ENCODE measurements at places on chromosomes 12 and 14. TPM values are rescaled to one million over a fixed set of nuclear protein-coding genes. Genes with fewer than 3 reads are reported as not detected.
A peak's percentile ranks its signal among the peaks of the same experiment; 100 is the strongest.

- H3K27me3 ChIP-seq, result no peaks in the 10 kb centered on the region
- H3K27ac ChIP-seq, result no peak overlapping the region
- no peak for DNase-seq
These were observed 55.8 kb downstream of the MAP3K9 start for GRCh38 chr14:70753518-70753953.

- no peaks in the 10 kb centered on the region for H3K36me3 ChIP-seq
- no peaks in the 10 kb centered on the region for H3K27me3 ChIP-seq
- H3K27ac ChIP-seq, result no peak overlapping the region
- H3K4me1 ChIP-seq, result no peaks in the 10 kb centered on the region
- H3K4me3 ChIP-seq, result no peak overlapping the region
These were observed 209.1 kb downstream of the NUBPL start for GRCh38 chr14:31770271-31770670.

DNA sequence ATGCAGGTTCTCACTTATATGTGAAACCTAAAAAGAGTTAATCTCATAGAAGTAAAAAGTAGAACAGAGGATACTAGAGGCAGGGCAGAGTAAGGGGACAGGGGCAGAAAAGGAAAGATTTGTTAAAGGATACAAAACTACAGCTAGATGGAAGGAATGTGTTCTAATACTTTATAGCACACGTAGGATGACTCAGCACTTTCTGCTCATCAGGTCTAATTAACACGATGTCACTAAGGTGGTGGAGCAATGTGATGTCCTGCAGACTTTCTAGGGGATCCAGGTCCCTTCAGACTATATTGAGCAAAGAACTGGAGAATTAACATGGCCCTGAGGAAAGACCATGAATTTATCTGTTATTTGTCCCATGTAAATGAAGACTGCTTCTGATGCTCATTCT, 80.8 kb upstream of the CMKLR1 start:
- DNase-seq, result no peak
- H3K4me3 ChIP-seq, result no peak overlapping the region
- H3K27ac ChIP-seq, result no peak overlapping the region
- no peaks in the 10 kb centered on the region for H3K36me3 ChIP-seq

GRCh38 chr12:8816448-8817050, 5.9 kb upstream of the A2ML1 start:
- H3K27ac ChIP-seq, result no peak overlapping the region
- DNase-seq, result no peak
- no peak overlapping the region for H3K4me3 ChIP-seq
- H3K36me3 ChIP-seq, result no peaks in the 10 kb centered on the region
- H3K27me3 ChIP-seq, result no peaks in the 10 kb centered on the region

DNA sequence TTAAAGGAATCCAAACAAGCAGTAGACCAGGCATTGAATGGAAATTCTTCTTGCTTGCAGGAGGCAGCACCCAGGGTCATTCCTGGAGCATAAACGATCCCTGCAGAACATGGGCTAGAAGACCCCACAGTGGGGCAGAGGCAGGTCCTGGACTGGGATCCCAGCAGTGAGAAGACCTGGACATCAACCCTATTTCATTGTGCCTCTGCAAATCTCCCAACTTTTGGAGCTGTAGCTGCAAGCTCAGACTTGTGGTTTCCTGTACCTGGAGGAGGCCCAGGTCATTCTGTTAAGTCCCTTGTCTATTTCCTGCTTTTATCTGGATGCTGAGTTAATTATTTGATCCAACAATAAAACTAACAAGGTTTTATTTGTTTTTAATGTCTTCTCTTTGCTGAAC, 61.7 kb downstream of the CALM1 start:
- DNase-seq, result no peak
- H3K36me3 ChIP-seq, result no peaks in the 10 kb centered on the region
- H3K27me3 ChIP-seq, result no peaks in the 10 kb centered on the region
- no peaks in the 10 kb centered on the region for H3K4me1 ChIP-seq
- H3K4me3 ChIP-seq, result no peak overlapping the region
- no peak overlapping the region for H3K27ac ChIP-seq

DNA sequence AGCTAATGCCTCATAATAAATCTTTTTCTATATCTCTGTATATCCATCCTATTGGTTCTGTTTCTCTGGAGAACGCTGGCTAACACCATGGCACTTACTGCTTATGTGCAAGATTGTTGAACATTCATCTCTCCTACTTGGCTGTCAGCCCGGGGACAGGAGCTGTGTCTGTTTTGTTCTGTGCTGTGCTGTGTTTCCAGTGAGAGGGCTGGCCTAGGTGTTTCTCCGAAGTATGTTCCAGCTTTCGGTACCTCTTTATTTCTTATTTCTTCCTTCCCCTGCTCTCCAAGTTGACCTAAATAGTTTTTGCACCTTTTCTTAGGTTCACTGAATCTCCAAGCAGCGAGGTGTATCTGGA, 18.8 kb upstream of the NR4A1 start:
- H3K4me3 ChIP-seq, result peak overlapping the region; percentile 91
- H3K4me1 ChIP-seq, result peaks cover 38% of the 10 kb centered on the region
- H3K36me3 ChIP-seq, result no peaks in the 10 kb centered on the region
- H3K27ac ChIP-seq, result peak overlapping the region; percentile 82

The PLD4 gene
- not detected for total RNA-seq

- DNase-seq, result no peak
- no peak overlapping the region for H3K4me3 ChIP-seq
- no peaks in the 10 kb centered on the region for H3K4me1 ChIP-seq
- H3K27ac ChIP-seq, result no peak overlapping the region
These were observed 230.3 kb upstream of the PRICKLE1 start for GRCh38 chr12:42819846-42820245.

DNA sequence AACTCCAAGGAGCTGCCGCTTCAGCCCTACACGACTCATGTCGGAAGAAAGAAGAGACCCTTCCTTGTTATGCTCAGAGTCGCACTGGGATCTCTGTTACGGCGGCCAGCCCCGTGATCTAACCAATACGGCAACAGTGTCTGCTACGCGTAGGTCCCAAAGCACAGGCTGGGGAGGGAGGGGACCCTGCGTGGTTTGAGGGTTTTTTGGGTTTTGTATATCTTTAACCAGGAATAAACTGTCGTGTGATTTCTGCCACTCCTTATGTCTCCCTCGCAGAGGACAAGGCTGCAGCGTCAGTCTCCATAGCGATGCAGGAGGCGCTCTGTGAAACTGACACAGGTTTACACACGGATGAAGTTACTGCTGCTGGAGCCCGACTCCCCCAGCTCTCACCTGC, 60.0 kb upstream of the DIO3 start:
- H3K27ac ChIP-seq, result no peak overlapping the region
- H3K36me3 ChIP-seq, result no peaks in the 10 kb centered on the region
- H3K27me3 ChIP-seq, result no peaks in the 10 kb centered on the region
- DNase-seq, result no peak
- H3K4me3 ChIP-seq, result no peak overlapping the region

The RFLNA gene
- total RNA-seq, result not detected

The GPD1 gene
- 1.6 TPM for total RNA-seq

The FAM181A gene
- total RNA-seq, result not detected

The ETFBKMT gene
- 2.0 TPM for total RNA-seq

The NR4A1 gene
- 113 TPM for total RNA-seq

The PLEKHA5 gene
- total RNA-seq, result 3.7 TPM

The NFATC4 gene
- total RNA-seq, result 2.6 TPM

DNA sequence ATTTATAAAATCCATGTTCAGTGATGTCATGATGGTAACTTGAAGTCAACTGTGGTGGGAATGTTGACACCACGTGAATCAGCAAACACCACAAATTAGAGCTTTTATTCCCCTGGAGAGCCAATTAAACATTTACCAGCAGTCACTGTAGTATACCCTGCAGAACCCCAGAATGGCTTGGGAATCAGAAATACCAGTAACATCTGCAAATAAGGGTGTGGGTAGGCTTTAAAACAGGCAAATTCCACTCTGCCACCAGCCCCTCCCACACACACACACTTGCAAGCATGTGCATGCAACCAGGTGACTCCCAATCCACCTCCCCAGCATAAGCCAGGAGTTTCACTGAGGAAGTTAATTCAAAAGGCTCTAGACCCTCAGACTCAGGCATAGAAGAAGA, 63.6 kb upstream of the TMEM263 start:
- no peak overlapping the region for H3K4me3 ChIP-seq
- H3K27me3 ChIP-seq, result no peaks in the 10 kb centered on the region
- DNase-seq, result no peak

- no peak for DNase-seq
- H3K4me3 ChIP-seq, result no peak overlapping the region
- peak overlapping the region; percentile 80 for H3K27ac ChIP-seq
These were observed 72.9 kb upstream of the BTG1 start for GRCh38 chr12:92218394-92219077.

- H3K4me1 ChIP-seq, result peaks cover 39% of the 10 kb centered on the region
- no peak overlapping the region for H3K27ac ChIP-seq
- no peak for DNase-seq
- peak overlapping the region; percentile 77 for H3K4me3 ChIP-seq
- H3K27me3 ChIP-seq, result peaks cover 89% of the 10 kb centered on the region
- peaks cover 11% of the 10 kb centered on the region for H3K36me3 ChIP-seq
These were observed 4.8 kb upstream of the PAX9 start for GRCh38 chr14:36656687-36657398.

DNA sequence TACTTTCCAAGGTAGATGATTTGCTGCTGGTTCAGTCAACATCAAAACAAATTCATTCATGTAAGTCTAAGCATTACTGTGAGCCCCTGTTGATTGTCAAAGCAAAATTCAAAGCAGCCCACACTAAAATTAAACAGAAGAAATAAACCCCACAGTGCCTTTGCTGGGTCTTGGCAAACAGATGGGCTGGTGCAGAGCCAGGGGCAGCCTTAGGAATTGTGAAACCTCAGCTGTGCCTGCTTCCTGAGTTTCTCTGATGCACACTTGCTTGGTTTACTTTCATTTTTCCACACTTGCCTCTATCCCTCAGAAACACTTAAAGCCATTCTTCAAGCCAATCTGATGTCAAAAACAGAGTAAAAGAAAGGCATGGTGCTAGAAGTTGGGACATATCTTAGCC, 6.6 kb upstream of the PLEKHG7 start:
- H3K27ac ChIP-seq, result no peak overlapping the region
- no peak overlapping the region for H3K4me3 ChIP-seq
- H3K4me1 ChIP-seq, result no peaks in the 10 kb centered on the region

DNA sequence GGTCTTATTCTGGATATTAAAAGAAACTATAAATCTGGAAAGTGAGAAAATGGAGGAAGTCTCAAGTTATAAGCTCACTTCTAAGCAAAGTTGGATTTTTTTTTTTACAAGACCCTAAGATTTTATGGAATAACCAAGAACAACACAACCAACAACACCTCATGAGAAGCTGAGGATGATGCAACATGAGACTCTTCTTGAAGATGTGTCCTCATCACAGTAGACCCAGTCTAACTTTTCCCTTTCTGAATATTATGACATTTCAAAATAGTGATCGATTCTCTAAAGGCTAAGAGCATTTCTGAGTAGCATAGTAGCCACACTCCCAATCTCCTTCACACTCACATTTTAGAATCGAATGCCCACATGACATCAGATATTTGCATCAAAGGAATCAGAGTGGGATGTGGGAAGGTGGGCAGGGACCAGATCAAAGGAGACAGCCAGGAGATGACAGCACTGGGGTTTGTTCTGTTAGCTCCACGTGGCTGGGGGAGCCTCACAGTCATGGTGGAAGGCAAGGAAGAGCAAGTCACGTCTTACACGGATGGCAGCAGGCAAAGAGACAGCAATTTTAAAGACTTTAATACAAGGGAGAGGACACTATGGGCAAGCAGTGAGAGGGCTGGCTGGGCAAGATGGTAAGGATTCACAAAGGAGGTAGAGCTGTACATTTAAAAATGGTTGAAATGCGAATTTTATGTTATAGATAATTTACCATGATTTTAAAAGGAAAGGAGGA, 90.7 kb upstream of the MYL2 start:
- H3K4me3 ChIP-seq, result no peak overlapping the region
- peaks cover 38% of the 10 kb centered on the region for H3K27me3 ChIP-seq
- H3K4me1 ChIP-seq, result no peaks in the 10 kb centered on the region
- no peak overlapping the region for H3K27ac ChIP-seq
- H3K36me3 ChIP-seq, result no peaks in the 10 kb centered on the region

GRCh38 chr14:104794631-104794992, 936 bp downstream of the AKT1 start:
- H3K36me3 ChIP-seq, result peaks cover 1% of the 10 kb centered on the region
- peak overlapping the region; percentile 91 for H3K4me3 ChIP-seq
- peak overlapping the region; percentile 82 for H3K27ac ChIP-seq

DNA sequence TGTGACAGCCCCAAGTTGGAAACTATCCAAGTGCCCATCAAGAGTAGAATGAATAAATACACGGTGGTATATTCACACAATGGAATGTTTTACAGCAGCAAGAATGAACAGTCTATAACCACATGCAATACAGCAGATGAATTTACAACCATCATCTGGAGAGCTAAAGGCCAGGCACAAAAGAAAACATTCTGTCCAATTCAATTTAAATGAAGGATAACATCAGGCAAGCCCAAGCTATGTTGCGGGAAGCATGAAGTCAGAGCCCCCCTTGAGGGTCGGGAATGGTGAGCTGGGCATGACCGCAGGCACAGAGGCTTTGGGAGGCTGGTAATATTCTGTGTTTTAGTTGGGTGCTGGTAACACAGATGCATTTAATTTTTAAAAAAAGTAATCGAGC, 76.0 kb downstream of the SYNE3 start:
- no peak overlapping the region for H3K4me3 ChIP-seq
- H3K4me1 ChIP-seq, result peaks cover 5% of the 10 kb centered on the region
- H3K27me3 ChIP-seq, result no peaks in the 10 kb centered on the region
- no peak overlapping the region for H3K27ac ChIP-seq
- peaks cover 9% of the 10 kb centered on the region for H3K36me3 ChIP-seq

GRCh38 chr14:93970965-93971634, 5.3 kb downstream of the ASB2 start:
- peak overlapping the region; percentile 86 for H3K4me3 ChIP-seq
- no peaks in the 10 kb centered on the region for H3K27me3 ChIP-seq
- H3K4me1 ChIP-seq, result peaks cover 90% of the 10 kb centered on the region
- peak; percentile 84 for DNase-seq

DNA sequence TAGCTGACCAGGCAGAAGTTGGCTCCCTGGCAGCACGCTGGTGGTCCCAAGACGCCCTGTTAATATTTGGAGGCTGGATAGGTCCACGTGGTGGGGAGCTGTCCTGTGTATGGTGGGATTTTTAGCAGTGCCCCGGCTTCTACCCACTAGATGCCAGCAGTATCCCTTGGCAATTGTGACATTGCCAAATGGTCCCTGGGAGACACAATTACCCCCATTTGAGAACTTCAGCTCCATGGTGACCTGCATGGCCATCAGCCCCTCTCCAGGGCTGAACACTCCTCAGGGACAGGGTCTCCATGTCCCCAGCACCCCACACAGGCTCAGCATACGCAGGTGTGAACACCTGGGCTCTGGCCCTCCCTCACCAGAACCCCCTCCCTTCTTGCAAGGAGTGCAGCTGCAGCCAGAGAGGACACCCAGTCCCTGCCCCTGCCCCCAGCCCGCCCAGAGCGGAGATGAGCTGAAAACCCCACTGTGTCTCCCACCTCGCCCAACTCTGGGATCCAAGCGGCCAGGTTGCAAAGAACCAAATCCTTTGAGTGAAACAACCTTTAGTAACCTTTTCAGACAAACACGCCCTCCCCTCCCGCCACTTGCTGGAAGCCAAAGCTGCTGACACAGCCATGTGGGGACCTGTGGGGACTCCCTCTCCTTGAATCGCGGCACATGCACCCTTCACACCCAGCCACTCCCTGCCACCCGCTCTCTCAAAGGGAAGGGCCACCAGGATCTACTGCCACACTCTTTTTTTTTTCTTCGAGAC, 120.4 kb downstream of the CALM1 start:
- no peaks in the 10 kb centered on the region for H3K36me3 ChIP-seq
- no peak overlapping the region for H3K27ac ChIP-seq
- H3K27me3 ChIP-seq, result no peaks in the 10 kb centered on the region
- DNase-seq, result no peak
- no peaks in the 10 kb centered on the region for H3K4me1 ChIP-seq

Measured in activated T-cell treated with anti-CD3 and anti-CD28 coated beads, Interleukin-2, amount 50 U/mL, for 72 hours (primary cell).